ENCODE measurements at places on chromosomes 2 and 18.

DNA sequence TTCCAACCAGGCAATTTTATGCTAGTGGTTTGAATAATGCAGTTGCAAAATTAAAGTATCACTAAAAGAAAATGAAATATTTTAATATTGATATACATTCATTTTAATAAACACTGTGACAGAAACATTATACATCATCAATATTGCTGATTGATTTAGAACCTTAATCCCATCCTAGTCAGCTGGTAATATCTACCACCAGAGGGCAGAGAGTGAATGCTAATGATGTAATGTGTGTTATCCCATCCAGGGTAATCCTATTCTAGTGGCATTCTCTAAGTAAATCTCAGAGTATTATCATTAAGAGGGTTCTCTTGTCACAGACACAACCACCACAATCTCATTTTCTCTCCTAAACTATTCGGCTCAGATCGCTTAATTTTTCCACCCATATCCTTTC lies 477.4 kb downstream of the CPS1 start:
- DNase-seq, result no peak

DNA sequence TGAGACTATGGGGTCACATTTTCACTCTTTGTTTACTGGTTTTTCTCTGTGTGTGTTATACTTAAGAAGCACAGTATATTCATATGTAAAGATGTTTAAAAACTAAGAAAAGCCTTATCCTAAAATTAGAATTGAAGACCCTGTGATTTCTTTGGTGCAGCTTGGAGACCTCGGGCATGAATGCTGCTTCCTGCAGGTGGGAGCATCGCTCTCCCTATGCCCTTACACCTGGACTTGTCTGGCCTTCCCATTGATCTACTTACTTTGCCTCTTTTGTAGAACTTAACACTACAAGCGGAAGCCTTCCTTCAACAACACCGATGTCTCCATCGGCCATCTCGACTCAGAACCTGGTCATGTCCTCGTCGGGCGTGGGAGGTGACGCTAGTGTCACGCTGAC lies 114.5 kb downstream of the ZNF236 start:
- no peak for DNase-seq

GRCh38 chr2:99666256-99666655 lies 176.4 kb upstream of the REV1 start:
- DNase-seq, result no peak

GRCh38 chr2:230934231-230935129 lies 9.4 kb upstream of the GPR55 start:
- no peak for DNase-seq

GRCh38 chr2:64101141-64101591 lies 43.1 kb downstream of the PELI1 start:
- DNase-seq, result no peak

DNA sequence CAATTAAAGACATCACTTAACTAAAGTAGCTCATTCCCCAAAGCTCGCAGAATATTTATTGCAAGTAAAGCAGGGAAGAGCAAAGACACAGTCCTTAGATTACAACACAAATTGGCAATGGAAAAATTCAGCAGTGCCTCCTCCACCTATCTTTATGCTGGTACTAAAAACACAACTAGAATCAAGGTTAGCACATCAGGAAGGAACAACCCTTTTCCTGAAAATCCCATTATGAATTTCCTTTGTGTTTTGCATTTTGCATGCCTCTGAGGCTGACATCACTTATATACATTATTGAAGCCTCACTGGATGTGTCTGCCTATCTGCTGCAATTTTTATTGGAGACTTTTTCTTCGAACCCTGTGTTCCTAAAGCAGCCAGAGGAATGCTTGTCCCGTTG lies 193.8 kb upstream of the STK17B start:
- DNase-seq, result no peak

- no peak for DNase-seq
Measured at GRCh38 chr2:45156605-45157004, 147.4 kb upstream of the SIX2 start.

DNA sequence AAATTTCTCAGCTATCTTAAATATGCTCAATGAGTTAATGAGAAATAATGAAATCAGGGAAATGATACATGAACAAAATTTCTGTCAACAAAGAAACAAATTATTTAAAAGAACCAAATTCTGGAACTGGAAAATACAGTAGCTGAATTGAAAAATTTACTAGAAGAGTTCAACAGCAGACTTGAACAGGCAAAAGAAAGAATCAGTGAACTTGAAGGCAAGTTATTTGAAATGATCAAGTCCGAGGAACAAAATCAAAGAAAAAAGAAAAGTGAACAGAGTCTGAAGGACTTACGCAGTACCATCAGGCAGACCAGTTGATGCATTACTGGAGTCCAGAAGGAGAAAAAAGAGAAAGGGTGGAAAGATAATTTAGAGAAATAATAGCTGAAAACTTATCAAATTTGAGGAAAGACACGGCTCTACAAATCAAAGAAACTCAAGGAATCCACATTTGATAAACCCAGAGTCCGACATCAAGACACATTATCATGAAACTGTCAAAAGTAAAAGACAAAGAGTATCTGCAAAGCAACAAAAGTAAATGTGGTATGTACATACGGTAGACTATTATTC lies 83.6 kb downstream of the CCDC138 start:
- DNase-seq, result no peak

- no peak for DNase-seq
Measured at GRCh38 chr2:205115511-205115910, 566.8 kb upstream of the NRP2 start.

DNA sequence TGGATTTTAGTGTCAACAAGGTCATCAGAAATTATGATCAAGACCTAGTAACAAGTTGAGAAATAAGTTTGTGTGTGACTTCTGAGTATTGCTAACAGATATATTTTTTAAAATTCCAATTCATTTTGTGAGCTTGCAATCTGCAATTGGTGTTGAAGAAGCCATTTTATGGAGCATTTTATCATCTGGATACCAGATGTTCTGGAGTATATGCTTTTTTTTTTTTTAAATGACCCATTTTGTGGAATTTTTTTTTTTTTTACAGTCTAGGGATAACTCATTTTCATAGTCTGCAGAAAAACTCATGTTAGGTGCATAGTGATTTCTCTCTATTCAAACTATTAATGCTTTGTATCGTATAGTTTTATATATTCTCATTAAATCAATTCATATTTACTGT lies 12.6 kb downstream of the QPCT start:
- no peak for DNase-seq

DNA sequence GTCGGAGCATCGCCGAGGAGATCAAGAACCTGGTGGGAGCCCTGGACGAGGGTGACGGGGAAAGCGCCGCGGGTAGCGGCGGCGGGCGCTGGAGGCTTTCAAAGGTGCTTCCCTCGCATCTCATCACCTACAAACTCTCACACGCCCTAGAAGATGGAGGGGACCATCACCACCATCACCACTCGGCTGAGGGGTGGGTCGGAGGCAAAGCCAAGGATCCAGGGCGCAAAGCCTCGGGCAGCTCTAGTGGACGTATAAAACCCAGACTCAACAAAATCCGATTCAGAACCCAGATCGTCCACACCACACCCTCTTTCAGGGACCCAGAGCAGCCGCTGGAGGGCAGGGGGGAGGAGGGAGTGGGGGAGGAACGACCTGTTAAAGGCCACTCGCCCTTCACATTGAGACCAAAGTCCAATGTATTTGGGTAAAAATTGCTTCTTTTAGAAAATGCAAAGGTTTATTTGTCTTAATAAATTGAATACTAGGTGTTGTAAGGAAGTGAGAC lies 1.5 kb downstream of the SOWAHC start:
- peak; percentile 33 for DNase-seq

- no peak for DNase-seq
Measured at GRCh38 chr2:112824694-112825085, 11.9 kb downstream of the IL1B start.

DNA sequence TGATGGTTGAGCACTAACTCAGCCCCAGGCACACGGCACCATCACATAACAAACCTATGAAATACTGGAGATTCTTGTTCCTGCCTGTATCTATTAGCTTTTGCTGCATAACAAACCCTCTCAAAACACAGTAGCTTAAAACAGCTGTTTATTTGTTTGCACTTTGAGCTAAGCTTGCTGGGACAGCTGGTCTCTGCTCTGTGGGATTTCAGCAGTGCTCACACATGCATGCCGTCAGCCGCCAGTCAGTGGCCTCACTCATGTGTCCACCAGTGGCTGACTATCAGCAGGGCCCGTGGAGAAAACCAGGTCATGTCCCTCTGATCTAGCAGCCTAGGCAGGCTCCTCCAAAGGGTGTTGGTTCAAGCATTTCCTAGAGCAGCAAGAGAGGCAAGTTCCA lies 52.8 kb upstream of the RAB12 start:
- DNase-seq, result no peak

GRCh38 chr2:16050261-16050907 lies 110.0 kb downstream of the MYCN start:
- no peak for DNase-seq

DNA sequence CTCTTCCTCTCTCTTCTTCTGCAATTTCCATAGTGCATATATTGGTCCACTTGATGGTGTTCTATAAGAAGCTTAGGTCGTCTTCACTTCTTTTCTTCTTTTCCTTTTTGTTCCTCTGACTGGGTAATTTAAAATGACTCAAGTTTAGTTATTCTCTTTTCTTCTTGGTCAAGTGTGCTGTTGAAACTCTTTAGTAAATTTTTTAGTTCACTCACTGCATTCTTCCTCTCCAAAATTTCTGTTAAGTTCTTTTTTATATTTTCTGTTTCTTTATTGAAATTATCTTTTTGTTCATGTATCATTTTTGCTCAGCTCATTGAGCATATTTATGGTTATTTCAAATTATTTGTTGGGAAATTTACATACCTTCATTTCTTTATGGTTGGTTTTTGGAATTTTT lies 32.7 kb upstream of the ZSWIM2 start:
- DNase-seq, result no peak

DNA sequence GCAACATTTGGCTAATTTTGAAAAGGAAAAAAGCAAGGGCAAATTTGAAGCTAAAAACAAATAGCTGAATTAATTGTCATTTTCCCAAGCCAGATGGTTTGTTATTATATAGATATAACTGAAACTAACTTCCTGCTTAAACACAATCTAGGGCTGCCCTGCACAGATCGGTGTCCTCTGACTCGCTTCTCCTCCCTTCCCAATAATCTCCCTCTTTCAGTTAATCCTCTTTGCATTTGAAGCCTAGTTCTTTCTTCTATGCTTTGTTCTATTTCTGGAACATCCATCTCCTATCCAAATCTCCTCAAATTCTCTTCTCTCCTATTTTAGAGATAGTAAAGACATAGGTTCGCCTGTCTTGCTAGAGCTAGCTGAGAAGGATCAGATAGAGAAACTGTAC lies 328.1 kb downstream of the SLC8A1 start:
- no peak for DNase-seq

DNA sequence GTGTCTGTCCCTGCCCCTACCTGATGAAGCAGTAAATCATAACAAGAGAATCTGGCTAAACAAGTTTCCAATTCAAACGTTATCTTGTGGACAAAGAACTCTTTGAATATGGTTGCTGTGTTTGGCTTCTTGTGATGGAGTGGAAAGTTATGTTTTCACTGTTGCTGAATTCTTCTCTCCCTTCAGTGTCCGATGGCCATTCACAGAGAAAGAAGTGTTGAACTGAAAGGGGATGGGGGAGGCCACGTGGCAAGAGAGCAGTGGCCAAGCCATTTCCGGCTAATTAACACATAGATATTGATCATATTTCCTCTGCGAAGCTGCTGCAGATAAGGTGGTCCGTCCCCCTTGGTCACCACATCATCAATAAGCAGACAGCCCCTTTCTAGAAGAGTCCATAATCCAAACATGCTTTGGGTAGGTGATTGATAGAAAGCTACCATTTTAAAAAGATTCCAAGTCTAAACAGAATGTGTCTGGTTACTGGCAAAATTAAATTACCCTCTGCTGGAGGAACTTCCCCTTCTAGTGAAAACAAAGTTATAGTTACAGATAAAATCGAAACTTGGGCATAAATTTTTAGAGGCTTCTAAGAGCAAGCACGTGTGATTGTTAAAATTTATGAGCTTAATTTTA lies 36.9 kb upstream of the FZD7 start:
- DNase-seq, result no peak

DNA sequence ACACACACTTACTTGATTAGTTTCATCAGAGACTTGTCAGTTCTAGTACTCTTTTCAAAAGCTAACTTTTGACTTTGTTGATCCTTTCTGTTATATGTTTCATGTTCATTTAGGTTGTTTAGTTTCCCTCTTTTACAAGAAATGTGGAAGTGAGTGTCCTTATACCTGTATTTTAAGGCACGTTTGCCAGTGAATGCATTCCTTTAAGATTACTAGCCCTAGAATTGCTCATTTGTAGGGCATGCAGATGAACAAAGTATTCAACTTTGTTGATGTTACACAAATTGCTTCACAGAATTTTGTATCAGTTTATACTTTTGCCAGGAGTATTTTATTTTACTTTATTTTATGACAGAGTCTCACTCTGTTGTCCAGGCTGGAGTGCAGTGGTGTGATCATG lies 6.3 kb downstream of the IL1RL2 start:
- no peak for DNase-seq

- no peak for DNase-seq
Measured at GRCh38 chr2:60152226-60152833, 401.1 kb downstream of the BCL11A start.
